ENCODE measurements at places on chromosomes 16 and 17.

DNA sequence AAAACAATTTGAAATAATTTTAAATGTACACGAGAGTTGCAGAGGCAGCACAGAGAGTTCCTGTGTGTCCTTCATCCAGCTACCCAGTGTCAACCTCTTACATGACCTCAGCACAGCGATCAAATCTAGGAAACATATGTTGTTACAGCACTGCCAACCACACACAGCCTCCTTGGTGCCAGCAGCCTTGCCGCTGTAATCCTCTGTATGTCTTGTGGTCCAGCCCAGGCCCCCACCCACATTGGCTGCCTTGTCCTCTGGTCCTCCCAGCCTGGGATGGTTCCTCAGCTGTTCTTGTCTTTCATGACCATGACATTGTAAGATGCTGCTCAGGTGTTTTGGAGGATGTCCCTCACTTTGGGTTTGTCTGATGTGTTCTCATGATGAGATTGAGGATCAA lies 178.0 kb downstream of the RPTOR start:
- no peak for DNase-seq

DNA sequence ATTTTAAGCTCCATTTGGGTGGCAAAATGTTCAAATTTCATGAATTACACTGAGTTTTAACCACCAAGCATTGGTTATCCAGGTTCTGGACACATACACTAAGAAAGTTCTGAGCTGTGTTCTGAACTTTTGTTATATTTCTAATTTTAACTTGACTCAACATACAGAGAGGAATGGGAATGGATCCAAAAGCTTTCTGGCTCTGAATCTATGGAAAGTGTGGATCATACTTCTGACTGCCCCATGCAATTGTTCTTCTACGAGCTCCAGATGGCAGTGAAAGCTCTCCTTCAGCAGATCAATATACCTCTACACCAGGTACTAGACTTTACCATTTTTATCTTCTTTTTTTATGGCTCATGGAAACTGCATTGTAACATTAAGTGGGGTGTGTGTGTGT lies 113.0 kb upstream of the NOG start:
- no peak for DNase-seq

- no peak for DNase-seq
Observed at GRCh38 chr17:69060822-69061221, at the start of gene ABCA9. TSS of gene ABCA9 (minus strand) at chr17:69060927. CDS start at chr17:69051126, 9,801 bp downstream.

DNA sequence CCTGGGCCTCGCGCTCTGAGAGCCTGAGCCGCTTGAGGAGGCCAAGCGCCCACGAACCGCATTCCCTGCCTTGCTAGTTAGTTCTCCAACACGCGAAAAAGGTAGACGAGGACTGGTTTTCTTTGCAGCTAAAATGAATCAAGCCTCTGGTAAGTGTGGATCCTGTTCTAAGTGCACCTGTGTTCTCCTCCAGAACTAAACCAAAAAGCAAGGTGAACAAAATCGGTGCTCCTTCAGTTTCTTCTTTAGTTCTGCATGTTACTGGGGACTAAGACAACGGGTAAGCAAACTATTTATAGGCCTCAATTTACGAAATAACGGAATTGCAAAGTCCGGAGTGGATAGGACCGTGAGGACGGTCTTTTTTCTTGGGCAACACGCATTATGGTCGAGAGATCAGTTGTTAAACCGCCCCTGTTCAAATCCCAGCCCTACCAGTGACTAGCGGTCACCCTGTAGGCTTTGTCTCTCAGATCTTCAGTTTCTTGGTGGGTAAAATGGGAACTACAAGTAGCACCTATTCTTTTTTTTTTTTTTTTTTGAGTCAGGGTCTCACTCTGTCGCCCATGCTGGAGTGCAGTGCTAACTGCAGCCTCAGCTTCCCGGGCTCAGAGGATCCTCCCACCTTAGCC lies 993 bp upstream of the ANKRD11 start:
- no peak for DNase-seq

DNA sequence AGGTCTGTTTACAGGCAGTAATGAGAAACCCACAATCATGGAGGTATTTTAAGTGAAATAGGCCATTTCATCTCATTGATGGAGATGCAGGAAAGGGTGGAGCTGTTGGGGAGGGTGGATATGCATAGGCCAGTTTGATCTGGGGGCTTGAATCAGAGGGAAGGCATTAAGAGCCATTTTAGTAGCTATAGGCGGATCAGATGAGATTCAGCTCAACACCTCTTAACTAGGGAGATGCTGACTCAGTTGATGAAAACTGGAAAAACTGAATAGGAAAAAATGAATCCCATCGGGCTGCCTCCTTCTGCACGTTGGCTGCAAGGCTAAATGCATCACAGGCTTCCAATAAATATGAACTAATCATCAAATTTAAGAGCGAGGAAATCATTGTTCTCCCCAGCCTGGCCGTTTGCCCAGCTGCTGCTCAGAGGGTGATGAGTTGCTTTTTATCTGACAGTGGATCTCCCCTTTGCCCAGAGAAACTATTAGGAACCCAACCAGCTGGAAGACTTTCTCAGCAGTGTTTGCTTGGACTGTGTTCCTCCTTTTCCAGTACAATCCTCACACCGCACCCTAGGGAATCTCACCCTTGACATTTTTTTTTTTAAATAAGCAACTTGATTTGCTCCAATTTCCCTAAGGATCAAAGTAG lies 149.6 kb downstream of the SOX9 start:
- DNase-seq, result peak; percentile 13

DNA sequence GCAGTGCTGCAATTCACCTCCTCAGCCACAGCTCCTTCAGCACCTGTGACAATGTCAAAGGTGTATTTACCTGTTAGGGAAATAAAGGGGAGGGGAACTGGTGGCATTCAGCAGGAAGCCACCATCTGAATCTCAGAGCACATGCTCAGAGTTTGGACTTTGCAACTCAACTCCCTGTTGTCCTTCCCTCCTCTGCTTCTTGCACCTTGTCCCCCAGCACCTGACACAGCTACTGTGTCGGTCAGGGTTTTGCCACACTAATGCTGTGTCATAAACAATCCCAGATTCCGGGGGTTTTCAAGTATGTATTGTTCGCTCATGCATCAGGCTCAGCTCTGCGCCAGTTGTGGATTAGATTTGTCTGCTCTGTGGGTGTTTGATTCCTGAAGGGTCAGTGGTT lies 43.7 kb downstream of the HSBP1 start:
- no peak for DNase-seq

DNA sequence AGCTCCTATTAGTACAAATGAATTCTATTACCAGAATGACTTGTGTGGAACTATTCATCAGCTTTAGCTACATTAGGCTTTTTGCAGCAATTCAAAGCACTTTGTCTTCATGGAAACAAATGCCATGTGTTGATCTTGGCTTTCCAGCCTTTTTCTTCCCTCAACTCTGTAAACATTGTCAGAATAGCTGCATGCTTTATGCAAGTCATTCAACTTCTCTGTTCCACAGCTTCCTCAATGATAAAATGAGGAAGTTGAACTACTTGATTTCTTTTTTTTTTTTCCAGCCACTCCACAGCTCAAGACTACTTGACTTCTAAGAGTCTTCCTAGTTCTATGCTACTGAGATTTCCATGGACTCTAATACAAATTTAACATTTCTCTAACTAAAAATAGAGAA lies 41.1 kb downstream of the KIAA0753 start:
- DNase-seq, result peak; percentile 72

GRCh38 chr17:27266228-27266627 lies 27.7 kb upstream of the WSB1 start:
- no peak for DNase-seq

- DNase-seq, result no peak
Observed at GRCh38 chr17:50533185-50533584, 650 bp downstream of the EPN3 start.

Data from Ammon's horn (tissue), 1 donor.